ENCODE measurements at places on chromosomes 3 and 15.
A peak's percentile ranks its signal among the peaks of the same experiment; 100 is the strongest.

- DNase-seq: no peak
Measured at GRCh38 chr15:93929375-93930094, 301.8 kb upstream of the MCTP2 start.

GRCh38 chr3:69339760-69340159 lies 46.1 kb downstream of the FRMD4B start:
- DNase-seq: no peak

DNA sequence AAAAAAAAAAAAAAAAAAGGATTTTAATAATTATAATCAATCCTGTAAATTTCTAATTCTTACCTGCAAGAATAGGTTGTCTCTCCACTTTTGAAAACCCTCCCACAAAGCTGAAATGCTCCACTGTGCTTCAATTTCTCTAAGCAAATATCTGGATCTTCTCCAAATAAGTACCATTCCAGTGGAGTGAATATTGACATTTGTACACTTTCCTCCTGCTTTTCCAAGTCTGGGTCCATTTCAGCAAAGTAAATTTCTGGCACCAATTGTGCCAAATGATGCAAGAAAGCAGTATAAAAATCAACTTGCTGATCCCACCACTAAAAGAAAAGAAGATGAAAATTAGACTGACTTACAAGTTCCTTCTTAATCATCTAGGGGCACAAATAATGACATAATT lies 19.9 kb downstream of the UBR1 start:
- no peak for DNase-seq

GRCh38 chr15:39641191-39641889 lies 60.5 kb downstream of the THBS1 start:
- DNase-seq: no peak

GRCh38 chr3:55169161-55169560 lies 241.3 kb upstream of the LRTM1 start:
- no peak for DNase-seq

- no peak for DNase-seq
Measured at GRCh38 chr3:63927422-63928280, 15.5 kb upstream of the SCAANT1 start.

DNA sequence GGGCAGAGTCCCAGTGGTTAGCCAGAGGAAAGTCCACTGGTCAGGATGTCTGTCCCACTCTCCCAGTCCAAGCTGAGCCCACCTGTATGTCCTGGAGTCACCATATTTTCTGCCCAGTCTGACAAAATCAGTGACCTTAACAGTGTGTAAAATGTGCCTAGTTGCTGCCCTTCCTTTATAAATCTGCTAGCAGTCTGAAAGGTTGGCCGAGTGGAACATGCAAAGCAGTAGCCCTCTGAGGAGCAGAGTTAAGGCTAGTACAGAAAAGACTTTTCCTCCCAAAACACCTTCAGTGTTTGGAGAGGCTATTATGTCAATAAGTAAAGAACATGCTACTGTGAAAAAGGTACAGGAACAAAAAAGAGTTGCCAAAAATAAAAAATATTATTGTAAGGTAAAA lies 15.3 kb downstream of the TTC21A start:
- DNase-seq: no peak

DNA sequence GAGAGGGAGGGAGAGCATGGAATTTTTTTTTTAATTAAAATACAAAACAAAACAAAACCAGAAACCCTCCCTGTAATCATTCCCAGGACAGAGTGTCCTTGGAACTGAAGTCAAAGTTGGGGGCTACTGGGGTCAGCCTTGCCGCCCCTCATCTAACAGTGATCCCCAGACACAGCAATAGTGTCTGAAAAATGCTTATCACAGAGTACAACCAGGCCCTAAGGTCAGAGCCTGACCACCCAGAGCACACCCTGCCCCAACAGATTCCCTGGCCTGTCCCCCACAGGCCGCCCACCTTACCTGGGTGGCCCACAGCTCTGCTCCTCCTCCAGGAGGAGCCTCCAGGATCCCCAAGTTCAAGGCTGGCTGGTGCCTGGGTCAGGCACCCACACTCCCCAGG lies 101.6 kb upstream of the LINGO1 start:
- DNase-seq: no peak

GRCh38 chr3:188915127-188915526 lies 256.6 kb upstream of the TPRG1 start:
- DNase-seq: no peak

DNA sequence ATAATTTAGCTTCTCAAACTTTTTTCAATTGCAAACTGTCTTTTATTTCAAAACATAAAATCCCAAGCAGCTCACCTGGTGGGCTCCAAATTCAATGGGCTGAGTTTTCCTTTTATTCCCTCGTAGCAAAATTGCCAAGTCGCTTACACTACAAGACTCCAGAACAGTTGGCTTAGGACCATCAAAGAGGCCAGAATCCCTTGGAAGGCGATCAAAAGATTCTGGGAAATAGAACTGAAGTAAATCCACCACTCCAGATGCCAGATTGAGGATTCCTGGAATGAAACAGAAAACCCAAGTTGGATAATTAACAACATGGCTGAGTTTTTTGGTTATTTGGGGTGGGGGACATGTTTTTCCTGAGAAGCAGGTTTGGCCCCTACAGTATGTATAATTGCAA lies 87.7 kb upstream of the DCLK3 start:
- no peak for DNase-seq

GRCh38 chr3:100164743-100165142 lies 50.4 kb upstream of the FILIP1L start:
- no peak for DNase-seq

GRCh38 chr15:64209680-64210334 lies 47.0 kb upstream of the PPIB start:
- peak; percentile 53 for DNase-seq

DNA sequence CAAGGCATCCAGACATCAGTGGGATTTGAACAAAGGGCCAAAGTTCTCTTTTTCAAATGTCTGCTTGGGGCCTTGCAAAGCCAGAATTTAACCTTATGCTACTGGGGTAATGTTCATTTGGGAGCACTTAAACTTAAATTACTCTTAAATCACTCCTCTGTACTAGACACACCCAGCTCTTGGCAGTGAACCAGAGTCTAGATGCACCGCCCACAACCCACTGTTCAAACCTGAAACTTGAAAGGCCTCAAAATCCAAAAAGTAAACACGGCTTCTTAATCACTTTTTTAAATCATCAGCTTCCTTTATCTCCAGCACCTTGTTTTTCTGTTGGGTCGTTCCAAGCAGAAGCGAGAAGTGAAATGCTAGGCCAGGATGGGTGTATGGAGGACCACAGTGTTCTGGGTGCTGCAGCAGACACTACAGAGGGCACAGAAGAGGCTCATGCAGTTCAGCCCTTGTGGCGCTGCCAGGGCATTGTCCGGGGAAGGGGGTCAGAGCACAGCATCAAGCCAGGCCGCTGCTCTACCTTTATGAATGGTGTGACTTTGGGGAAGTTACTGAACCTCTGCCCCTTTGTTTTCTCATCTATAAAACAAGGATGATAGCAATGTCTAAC lies 28.8 kb downstream of the MECOM start:
- peak; percentile 57 for DNase-seq

DNA sequence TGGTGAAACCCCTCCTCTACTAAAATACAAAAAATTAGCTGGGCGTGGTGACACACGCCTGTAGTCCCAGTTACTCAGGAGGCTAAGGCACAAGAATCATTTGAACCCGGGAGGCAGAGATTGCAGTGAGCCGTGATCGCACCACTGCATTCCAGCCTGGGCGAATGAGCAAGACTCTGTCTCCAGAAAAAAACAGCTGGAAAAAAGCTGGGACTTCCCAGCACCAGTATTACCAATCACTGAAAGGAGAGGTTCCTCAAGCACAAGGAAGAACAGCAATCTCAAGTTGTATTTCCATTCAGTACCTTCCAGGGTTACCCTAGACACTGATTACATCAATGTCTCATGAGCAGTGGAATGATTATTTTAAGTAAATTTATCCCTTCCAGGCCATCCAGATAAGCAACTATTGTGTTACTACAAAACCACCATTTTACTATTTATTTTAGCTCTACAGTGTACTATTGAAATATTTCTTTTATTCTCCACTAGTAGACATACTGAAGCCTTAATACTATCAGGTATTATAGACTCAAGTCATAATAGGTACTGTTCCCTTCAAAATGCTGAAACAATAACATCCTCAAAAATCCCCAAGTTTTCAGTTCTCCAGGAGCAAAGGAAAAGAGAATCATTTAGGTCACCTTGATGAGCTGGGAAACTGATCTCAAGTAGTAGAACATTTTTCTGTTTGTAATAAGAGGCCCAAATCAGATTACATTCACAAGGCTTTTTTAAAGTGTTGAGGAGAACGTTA lies 54.8 kb upstream of the VGLL4 start:
- no peak for DNase-seq

DNA sequence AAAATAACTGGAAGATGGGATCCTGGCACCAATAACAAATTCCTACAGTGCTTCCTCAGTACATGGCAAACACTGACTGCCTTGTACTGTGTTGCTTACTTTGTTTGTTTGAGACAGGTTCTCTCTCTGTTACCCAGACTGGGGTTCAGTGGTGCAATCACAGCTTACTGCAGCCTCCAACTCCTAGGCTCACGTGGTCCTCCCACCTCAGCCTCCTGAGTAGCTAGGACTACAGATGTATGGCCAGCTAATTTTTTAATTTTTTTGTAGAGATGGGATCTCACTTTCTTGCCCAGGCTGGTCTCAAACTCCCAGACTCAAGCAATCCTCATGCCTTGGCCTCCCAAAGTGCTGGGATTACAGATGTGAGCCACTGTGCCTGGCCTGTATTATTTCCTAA lies 3.7 kb upstream of the ALPK3 start:
- no peak for DNase-seq

DNA sequence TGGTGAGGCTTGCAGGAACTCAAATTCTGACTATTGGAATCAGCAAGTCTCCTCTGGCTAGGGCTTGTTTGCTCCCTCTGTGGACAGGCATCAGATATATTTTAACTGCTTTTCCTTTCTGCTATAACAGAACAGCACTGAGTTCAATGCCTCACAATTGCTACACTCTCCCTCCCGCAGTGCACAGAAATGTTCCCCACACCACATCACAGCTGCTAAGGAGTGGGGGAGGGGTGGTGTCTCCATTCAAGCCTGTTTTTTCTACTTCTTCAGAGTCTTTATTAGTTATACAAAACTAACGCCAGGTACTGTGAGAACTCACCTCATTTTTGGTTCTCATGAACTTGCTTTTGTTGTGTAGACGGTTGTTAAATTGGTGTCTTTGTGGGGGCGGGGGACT lies 68.5 kb downstream of the BCHE start:
- no peak for DNase-seq

DNA sequence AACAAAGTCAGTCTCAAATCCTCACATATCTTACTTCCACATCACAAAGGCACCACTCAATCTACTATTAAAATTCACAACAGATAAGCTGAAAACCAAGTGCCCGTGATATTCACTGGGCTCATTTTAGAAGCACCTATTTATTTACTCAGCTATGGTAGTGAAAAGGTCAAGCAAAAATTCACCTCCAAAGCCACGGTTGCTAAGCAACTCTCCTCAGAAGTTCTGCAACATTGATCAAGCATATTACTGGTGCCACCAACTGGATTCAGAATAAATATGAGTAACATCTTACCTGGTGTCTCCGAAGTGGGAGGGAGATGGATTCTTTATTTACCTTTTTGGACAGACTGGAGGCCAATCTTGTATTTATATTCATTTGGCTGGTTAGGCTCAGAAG lies 714.8 kb downstream of the FHIT start:
- DNase-seq: no peak

GRCh38 chr15:66862940-66863335 lies 160.9 kb downstream of the SMAD6 start:
- peak; percentile 61 for DNase-seq

- DNase-seq: no peak
Measured at GRCh38 chr3:79551321-79551892, 216.4 kb downstream of the ROBO1 start.

- peak; percentile 43 for DNase-seq
Measured at GRCh38 chr3:11480663-11481298, 162.9 kb downstream of the VGLL4 start.

DNA sequence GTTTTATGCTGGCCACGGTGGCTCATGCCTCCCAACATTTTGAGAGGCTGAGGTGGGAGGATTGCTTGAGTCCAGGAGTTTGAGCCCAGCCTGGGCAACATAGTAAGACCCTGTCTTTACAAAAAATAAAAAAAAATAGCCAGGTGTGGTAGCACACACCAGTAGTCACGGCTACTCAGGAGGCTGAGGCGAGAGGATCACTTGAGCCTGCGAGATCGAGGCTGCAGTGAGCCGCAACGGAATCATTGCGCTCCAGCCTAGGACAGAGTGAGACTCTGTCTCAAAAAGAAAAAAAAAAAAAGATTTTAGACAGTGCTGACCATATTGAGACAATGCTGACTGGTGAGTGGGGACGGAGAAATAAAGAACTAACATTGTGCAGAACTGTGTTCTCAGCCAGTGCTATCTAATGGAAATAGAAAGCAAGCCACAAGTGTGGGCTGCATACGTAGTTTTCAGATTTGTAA lies 67.2 kb downstream of the ST6GAL1 start:
- DNase-seq: no peak

DNA sequence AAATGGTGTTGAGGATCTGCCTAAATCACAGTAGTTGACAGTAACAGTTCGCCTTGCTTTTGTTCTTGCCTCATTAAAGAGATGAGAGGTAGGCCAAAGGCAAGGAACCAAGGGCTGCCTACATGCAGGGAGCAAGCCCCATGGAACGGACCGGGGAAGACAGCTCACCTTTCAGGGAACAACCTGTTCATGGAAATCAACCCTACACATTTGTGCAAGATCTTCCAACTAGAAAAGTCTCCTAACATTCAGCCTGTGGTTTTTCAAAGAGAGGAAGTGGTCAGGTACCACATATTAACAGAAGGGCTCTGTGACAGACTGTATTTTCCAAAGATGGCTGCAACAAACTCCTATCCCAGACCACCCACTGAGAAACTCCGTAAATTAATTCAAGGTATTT lies 1031.8 kb upstream of the NR2F2 start:
- no peak for DNase-seq

DNA sequence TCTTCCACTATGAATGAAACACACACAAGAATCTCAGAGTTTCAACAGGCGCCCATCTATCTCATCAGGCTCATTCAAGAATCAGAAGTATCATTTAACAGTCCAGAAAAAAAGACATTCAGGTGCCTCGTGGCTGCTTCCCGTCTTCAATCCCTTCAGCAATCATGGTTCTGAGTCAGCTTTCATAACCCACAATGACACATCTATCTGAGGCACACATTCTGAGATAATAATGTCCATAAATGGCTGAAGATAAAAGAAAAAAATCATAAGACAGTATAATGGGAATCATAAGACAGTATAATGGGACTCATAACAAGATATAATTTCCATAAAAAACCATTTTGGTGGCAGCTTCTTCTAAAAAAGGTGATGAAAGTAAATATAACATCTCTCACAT lies 52.4 kb downstream of the TNIK start:
- DNase-seq: no peak

- DNase-seq: no peak
Measured at GRCh38 chr3:179147514-179147872, 664 bp upstream of the PIK3CA start.

- peak; percentile 88 for DNase-seq
Measured at GRCh38 chr3:124565013-124565412, 165.2 kb upstream of the UMPS start.

DNA sequence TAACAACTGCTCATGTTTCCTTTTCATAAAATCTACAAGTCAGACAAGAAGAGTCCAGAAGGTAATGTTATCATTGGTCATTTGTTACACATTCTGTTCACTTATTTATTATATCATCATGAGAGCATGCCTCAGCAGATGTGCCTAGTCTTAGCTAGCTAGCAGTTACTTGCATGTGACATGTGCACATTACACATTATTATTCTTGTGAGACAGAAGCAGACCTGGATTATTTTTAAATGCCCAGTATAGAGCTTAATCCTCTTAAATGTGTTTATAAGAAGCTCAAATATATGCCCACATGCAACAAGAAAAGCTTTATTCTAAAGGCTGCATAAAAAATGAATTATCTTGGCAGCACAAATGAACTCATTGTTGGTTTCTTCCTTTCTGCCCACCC lies 12.6 kb downstream of the YEATS2 start:
- DNase-seq: no peak

Data from NCI-H2081 (cell line).